NCI-H2081 treated with DMSO at 0.1 percent for 48 hours (cell line): ENCODE measurements at places on chromosomes 7 and 10.

- DNase-seq: no peak
Observed at GRCh38 chr7:151891753-151892152, 14.8 kb upstream of the PRKAG2 start.

- DNase-seq: no peak
Observed at GRCh38 chr10:109327266-109327665, 596.0 kb downstream of the XPNPEP1 start.

DNA sequence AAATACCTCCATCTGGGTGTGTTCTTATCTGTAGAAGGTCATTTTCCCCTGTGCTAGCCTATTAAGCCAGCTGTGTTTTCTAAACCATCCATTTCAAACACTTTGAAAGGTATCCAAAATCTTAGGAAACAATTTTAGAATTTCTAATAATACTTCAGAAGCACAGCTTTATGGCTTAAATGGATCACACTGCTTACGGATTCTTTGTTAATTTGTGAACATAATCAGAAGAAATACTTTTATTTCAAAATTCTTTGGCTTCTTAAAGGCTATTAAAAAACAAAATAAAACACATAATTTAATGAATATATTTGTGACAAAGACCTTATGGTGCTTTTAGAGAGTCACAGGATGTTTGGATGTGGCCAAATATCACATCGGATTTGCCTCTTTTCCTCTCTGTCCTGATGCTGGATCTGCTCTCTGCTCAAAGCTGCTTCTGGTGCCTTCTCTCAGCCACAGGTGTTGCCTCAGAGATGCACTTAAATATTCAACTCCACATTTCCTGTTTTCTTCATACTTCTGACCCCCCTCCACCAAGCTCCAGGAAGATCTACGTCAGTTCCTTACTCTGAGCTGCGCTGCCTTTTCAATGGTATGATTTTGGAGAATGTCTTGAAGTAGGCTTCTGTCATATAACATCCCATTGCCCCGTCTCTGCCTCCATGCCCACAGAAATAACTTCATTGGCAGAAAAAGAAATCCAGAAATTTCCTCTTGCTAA, 230.6 kb downstream of the MLLT10 start:
- no peak for DNase-seq

- DNase-seq: no peak
Observed at GRCh38 chr7:105055621-105056020, 41.6 kb downstream of the KMT2E start.

DNA sequence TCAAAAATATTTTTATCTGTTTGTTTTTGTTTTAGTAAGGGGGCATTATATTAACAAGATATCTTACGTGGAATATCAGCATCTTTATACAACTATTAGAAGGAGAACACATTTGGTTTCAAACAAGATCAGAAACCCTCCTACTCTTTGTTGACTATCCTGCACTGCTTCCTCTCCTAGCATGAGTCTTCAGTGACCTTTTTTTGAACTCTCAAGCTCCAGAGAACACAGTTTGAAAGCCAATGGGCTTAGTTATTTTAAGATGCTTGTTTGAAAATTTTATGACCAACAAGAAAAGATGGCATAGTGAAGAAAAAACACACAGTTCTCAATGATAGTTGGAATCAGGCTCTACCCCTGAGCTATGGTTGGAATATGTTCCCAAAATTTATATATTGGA, 37.2 kb upstream of the RTKN2 start:
- no peak for DNase-seq

GRCh38 chr10:25502453-25502852, 327.7 kb downstream of the GPR158 start:
- DNase-seq: no peak

DNA sequence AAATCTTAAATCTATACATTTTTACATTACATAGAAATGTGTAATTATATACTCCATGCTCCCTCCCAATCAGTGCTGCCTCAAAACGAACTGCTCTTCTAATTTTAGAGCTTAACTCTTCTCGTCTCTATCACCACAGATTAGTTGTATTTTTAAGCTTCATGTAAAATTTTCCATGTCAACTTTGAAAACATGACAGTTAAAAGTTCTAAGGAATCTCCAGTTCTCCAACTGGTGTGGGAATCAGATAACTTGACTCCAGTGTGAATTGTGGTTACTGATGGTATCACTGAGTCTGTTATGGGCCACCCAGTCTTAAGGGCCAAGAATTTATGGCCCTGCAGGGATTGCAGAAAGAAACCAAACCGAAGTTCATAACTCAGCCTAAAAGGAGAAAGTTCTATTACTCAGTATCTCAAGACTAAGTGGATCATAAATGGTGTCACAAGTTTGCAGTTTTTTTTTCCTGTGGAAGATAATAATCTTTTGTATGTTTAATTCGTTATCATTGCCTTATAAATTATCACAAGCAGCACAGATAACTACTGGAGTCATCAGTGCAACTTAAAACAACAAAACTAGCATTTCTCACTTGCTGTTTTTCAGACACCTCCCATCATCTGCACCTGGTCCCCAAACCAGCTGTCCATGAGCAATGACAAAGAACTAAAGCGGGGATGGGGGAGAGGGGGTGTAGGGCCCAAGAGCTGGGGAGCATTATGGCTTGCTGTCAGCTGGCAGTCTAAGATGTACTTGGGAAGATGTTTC, 31.5 kb upstream of the KMT2E start:
- no peak for DNase-seq

DNA sequence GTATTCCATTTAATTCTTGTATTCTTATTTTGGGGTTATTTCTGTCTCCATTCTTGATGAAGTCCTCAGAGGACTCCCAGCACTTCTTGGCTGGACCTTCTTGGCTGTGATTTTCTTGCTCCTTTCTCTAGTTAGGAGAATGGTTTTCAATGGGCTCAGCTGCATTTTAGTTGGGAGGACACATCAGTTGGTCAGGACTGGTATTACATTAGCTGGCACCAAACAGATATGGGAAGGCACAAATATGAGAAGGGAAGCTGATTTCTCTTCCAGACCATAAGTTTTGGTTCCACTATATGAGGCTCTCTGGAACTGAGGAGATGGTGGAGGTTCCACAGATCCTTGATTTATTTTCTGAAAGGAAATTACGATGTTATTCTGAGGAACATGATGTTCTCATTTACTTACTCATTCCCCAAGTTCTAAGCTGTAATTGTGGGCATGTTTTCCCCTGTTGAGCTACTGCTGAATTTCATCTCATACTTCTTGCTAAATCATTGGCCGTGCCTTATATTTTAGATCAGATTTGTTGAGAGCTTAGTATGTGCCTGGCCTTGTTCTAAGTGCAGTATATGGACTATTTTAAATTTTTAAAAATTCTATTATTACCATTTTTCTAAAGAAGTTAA, 261.0 kb downstream of the THSD7A start:
- DNase-seq: no peak

GRCh38 chr10:123922126-123922525, 30.5 kb upstream of the CPXM2 start:
- no peak for DNase-seq

DNA sequence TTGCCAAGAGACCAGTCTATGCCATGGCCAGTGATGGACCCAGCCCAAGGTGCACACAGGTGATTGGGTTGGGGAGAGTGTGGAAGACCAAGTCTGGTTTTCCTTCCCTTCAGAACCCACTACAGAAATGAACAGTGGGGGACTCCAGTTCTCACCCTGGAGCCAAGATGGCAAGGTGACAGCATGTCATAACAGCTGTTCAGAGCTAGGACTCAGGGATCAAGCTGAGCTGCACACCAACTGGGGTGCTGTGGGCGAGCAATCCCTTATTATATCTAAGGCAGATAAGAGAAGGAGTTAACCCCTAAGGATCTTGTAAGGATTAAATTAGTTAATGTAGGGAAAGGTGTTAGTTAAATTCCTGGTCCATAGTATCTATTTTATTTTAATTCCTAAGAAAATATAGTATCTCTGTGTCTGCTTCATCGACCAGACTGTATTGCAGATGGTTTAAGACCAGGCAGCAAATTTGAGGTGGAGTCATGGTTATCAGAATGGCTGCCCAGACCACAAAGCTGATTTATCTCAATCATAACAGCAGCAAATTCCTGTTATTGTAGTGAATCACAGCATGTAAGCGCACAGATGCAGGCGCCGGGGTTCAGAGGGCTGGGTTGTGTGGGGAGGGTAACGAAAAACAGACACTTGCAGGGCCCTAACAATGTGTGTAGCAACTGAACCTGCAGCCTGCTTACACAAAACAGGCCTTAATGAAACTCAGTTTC, 208.7 kb upstream of the ZNF32 start:
- no peak for DNase-seq

DNA sequence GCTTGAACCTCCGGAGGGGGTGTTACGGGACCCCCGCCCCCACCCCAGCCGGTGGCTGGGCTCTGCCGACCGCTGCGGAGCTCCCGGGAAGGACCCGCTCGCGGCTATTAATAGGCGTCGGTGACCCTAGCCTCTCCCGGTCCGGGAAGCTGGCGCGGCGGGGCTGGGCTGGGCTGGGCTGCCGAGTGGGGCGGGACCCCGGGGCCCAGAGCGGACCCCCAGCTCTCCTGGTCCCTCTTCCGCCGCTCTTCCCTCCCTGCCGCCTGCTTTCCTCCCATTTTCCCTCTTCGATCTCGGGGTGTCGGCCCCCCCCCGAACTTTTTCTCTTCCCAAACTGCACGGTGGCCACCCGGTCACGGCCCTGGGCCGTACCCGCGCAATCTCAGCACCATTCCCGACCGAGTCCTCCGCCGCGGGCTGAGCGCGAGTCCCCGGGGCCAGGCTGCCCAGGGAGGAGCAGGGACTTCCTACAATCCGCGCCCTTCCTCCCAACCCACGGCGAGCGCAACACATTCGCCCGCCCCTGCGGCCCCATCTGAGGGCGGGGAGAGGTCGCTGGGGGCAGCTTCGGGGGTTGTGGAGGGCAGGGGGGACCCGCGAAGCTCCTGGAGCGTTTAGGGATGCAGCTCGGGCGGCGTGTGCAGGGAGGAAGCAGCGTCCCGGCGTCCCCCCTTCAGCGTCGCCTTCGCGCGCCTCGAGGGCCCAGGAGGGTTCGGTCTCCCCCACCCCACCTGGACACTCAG, 3.1 kb upstream of the ELFN1 start:
- DNase-seq: no peak

DNA sequence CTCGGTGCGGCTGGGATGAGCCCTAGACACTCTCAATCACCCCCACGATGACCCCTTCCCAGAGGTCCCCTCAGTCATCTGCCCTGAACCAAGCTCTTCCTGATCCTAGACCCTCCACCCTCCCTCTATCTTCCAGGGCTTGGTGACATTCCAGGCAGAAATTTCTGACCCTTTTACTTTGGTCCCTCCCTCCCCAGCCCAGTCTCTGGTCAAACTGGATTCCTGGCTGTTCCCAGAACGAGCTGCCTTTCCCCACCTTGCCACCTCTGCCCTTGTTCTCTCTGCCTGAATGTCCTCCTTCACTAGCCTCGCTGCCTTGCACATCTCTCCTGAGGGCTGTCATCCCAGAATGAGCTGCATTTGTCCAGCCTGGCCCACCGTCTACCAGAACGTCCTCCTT, 1.3 kb upstream of the CLDN4 start:
- no peak for DNase-seq

DNA sequence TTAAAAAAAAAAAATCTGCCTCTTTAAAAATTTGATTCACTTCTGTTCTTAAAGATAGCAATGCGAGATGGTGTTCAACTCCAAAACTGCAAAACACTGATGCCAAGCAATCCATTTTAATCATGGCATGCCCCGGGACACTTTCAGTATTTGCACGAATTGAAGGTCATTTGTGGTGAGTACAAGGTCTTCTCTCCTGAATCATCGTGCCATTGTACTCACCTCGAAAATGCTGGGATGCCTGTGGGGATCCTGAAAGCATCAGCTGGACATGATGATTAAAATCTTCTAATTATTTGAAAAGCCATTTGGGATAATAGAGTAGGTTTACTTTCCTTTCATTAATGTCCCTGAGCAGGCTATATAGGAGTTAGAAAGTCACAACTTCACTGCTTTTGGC, 125.1 kb upstream of the NRP1 start:
- DNase-seq: no peak

DNA sequence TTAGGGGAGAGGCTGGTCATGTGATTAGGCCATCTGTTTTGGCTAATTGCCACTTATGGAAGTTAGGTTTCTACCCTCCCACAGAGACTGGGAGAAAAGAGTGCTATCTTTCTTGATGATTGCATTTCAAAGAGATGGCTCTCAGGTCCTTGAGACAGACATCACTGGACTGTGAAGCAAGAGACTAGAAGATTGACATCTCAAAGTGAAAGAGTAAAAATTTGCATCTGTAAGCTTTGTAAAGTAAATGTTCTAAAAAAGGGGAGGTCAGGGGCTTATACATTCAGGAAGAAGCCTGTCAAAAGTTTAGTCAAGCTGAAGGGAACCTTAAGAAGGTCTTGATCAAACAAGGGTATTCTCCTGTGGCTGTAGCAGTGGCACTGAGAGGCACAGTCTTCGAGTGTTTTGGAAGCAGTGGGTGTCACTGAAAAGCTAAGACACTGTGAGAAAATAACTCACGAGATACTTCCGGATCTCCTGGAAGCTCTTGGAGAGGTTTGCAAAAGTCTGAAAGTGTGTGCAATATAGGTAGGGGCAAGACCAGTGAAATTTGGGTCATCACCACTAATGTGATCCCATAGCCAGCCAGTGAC, 342.1 kb downstream of the PHF14 start:
- DNase-seq: no peak

DNA sequence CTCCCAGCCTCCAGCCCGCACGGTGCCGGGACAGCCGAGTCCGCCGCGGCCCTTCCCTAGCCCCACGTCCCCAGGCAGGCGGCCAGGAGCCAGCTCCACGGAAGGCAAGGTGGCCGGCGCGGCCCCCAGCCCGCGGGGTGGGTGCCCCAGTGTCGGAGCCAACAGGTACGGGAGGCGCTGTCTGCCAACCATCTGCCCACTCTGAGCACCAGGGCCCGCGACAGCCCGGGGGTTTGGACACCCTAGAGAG, 75.8 kb downstream of the CALN1 start:
- no peak for DNase-seq

DNA sequence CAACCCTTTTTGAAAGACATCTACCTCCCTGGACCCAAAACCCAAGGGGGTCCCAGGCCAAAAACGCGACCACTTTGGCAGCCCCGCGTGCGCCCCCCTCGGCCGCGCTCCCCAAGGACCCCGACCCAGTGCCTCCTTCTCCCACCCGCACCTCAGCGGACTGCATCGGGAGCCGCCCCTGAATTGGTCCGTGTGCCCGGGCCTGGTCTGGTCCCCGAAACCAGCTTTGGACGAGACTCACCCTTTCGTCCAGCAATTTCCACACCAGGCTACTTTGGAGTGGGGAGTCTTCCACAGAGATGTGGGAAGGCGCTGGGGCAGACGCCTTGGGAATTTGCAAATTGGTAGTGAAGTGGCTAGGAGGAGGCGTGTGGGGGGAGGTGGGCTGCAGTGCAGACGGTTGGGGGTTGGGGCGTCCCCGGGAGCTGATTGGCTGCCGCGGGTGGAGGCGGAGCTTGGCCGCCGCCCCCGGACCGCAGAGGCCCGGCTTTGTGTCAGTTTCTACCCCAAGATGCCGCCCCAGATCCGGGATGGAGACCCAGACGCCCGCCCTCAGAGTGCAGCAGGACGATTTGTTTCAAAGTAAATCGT, 16.9 kb downstream of the TCAF1 start:
- DNase-seq: no peak
